ENCODE measurements at places on chromosomes 5 and 9. TPM values are rescaled to one million over a fixed set of nuclear protein-coding genes. Genes with fewer than 3 reads are reported as not detected.

Gene DMRT3
- not detected for total RNA-seq

DNA sequence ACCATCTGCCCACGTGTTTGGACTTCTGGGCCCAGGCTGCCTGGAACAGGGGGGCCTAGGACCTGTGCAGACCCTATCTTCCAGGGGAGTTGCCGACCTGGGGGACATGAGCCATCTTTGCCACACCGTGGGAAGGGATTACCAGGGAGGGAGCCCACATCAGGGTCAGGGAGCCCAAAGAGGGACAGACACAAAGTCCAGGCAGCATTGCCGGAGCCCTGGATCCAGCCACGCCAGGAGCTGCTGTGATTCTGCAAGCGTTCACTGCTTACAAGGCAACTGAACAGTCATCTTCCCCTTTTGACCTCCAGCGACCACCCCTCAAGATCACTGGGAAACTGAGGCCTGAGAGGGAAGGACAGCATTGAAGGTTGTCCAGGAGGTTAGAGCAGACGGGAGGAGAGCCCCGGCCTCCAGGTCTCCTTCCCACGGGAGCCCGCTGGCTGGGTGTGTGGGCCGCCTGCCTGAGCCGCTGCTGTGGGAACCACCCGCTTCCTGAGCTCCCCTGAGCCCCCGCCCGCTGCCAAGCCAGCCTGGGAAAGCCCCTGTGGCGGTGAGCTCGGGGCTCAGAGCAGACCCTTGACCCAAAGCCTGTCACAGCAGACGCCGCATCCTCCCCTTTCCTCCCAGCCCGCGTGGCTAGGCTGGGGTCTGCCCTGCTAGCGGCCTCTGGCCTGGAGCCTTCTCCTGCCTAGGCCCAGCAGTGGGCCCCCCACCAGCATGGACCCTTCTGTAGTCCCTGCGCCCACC lies 17.1 kb upstream of the NOTCH1 start:
- peaks cover 61% of the 10 kb centered on the region for H3K4me1 ChIP-seq
- H3K27me3 ChIP-seq, result no peaks in the 10 kb centered on the region
- H3K4me3 ChIP-seq, result no peak overlapping the region
- no peak overlapping the region for H3K27ac ChIP-seq
- DNase-seq, result no peak
- no peaks in the 10 kb centered on the region for H3K36me3 ChIP-seq

Gene DYNC2I2
- 46.9 TPM for total RNA-seq

Gene TAS2R1
- not detected for total RNA-seq

- H3K4me3 ChIP-seq, result no peak overlapping the region
- peaks cover 15% of the 10 kb centered on the region for H3K4me1 ChIP-seq
- DNase-seq, result no peak
- H3K36me3 ChIP-seq, result no peaks in the 10 kb centered on the region
These were observed 4.6 kb downstream of the ZNF367 start for GRCh38 chr9:96413302-96414221.

Gene ACTBL2
- total RNA-seq, result not detected

Gene PCDHA12
- total RNA-seq, result 0.25 TPM

Gene SOX30
- not detected for total RNA-seq

DNA sequence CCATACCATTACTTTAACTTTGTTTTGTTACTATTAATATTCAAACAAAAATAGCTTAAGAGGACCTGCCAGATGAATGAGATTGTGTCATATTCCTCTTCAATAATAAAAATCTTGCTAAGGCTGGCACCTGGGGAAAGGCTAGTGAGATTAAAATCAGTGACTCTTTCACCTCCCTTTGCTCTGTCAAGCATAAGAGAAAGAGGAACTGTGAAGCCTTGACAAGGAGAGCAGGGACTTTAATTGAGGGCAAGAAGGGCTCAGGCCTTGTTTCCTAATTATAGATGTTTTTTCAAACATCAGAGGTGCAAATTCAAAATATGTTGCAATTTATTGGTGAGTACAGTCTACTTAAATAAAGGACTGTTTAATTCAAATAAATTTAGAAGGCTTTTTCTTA lies 91.7 kb downstream of the SPATA31D1 start:
- no peak overlapping the region for H3K27ac ChIP-seq
- no peak overlapping the region for H3K4me3 ChIP-seq
- DNase-seq, result no peak
- H3K36me3 ChIP-seq, result no peaks in the 10 kb centered on the region
- H3K4me1 ChIP-seq, result no peaks in the 10 kb centered on the region

- DNase-seq, result no peak
- no peak overlapping the region for H3K27ac ChIP-seq
- no peak overlapping the region for H3K4me3 ChIP-seq
- H3K4me1 ChIP-seq, result peaks cover 84% of the 10 kb centered on the region
- no peaks in the 10 kb centered on the region for H3K27me3 ChIP-seq
These were observed 47.1 kb downstream of the CAST start for GRCh38 chr5:96709152-96709821.

Gene NR6A1
- 1.2 TPM for total RNA-seq

- H3K4me1 ChIP-seq, result no peaks in the 10 kb centered on the region
- no peaks in the 10 kb centered on the region for H3K27me3 ChIP-seq
- H3K27ac ChIP-seq, result no peak overlapping the region
- no peaks in the 10 kb centered on the region for H3K36me3 ChIP-seq
These were observed 277.7 kb upstream of the DAP start for GRCh38 chr5:11038772-11039171.

GRCh38 chr9:18746631-18747030 lies 272.7 kb downstream of the ADAMTSL1 start:
- no peak for DNase-seq
- H3K27me3 ChIP-seq, result no peaks in the 10 kb centered on the region
- no peak overlapping the region for H3K4me3 ChIP-seq
- H3K27ac ChIP-seq, result no peak overlapping the region
- H3K4me1 ChIP-seq, result no peaks in the 10 kb centered on the region

Gene LIX1
- total RNA-seq, result not detected

GRCh38 chr5:71934322-71934721 lies 173.0 kb upstream of the MAP1B start:
- peaks cover 14% of the 10 kb centered on the region for H3K4me1 ChIP-seq
- no peaks in the 10 kb centered on the region for H3K27me3 ChIP-seq
- DNase-seq, result no peak

Gene CATSPER3
- not detected for total RNA-seq

- H3K27me3 ChIP-seq, result no peaks in the 10 kb centered on the region
- H3K27ac ChIP-seq, result no peak overlapping the region
- no peaks in the 10 kb centered on the region for H3K4me1 ChIP-seq
These were observed 502.0 kb downstream of the CDH12 start for GRCh38 chr5:22351178-22351577.

DNA sequence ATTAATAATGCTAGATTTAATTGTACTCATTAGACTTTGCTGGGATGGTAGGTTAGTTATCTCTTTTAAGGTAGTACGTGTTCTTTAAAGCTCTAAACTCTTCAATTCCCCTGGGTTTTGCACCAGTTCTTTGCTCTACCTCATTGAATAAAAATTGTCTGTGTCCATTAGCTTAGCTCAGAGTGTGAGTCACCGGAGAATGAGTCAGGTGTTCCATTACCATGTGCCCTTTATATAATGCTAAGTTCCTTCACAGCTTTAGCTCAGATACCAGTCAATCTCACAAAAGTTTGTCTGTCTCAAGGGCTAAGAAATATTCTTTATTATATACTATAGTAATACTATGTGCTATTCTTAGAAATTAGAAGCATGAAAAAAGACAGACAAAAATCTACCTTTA lies 339.4 kb downstream of the PRELID2 start:
- H3K27ac ChIP-seq, result no peak overlapping the region
- H3K4me1 ChIP-seq, result no peaks in the 10 kb centered on the region
- DNase-seq, result no peak
- no peak overlapping the region for H3K4me3 ChIP-seq

Gene ARHGEF37
- total RNA-seq, result 17.7 TPM

GRCh38 chr9:88993327-88993726 lies 2.1 kb downstream of the S1PR3 start:
- H3K27me3 ChIP-seq, result no peaks in the 10 kb centered on the region
- peak overlapping the region; percentile 71 for H3K4me3 ChIP-seq
- no peak for DNase-seq
- H3K36me3 ChIP-seq, result no peaks in the 10 kb centered on the region
- peaks cover 86% of the 10 kb centered on the region for H3K4me1 ChIP-seq

Gene DENND4C
- total RNA-seq, result 92.3 TPM

- H3K4me1 ChIP-seq, result peaks cover 9% of the 10 kb centered on the region
- no peak for DNase-seq
- H3K4me3 ChIP-seq, result no peak overlapping the region
- H3K27me3 ChIP-seq, result no peaks in the 10 kb centered on the region
- no peak overlapping the region for H3K27ac ChIP-seq
These were observed 42.2 kb downstream of the SECISBP2 start for GRCh38 chr9:89360465-89360864.

- H3K4me3 ChIP-seq, result no peak overlapping the region
- no peak for DNase-seq
- no peak overlapping the region for H3K27ac ChIP-seq
- H3K36me3 ChIP-seq, result no peaks in the 10 kb centered on the region
- H3K27me3 ChIP-seq, result no peaks in the 10 kb centered on the region
These were observed 61.0 kb downstream of the SPEF2 start for GRCh38 chr5:35678661-35679060.

Gene RMRP
- total RNA-seq, result 8,462 TPM

DNA sequence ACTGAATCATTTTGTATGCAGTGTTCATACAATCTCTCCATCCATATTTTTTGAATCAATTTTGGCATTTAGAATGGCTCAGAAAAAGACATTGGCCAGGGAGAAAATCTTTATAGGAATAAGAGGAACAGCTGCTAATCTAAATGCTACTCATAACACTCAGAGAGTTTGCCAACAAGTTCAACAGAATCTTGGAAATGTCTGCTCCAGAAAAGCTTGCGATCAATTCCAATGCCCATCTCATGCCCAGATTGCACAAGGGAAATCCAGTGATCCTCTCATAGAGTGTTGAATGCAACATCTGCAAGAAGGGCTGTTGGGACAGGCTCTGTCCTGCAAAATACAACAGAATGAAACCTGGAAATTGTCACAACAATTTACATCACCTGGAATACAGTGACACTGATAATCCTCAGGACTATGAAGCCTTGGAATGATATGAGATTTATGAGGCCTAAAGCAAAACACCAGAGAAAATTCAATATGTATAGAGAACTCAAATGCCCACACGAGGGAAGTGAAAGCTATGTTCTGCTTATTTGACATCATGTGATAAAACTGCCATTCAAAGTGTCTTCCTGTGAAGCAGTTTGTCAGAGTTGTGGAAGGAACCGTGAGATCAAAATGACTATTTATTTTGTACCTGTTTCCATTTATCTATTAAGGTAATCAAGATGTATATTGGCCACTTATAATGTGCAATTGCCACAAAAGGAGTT lies 190.1 kb downstream of the PARP8 start:
- no peaks in the 10 kb centered on the region for H3K4me1 ChIP-seq
- H3K36me3 ChIP-seq, result no peaks in the 10 kb centered on the region
- no peaks in the 10 kb centered on the region for H3K27me3 ChIP-seq
- no peak overlapping the region for H3K27ac ChIP-seq

- no peak overlapping the region for H3K27ac ChIP-seq
- no peak for DNase-seq
- no peaks in the 10 kb centered on the region for H3K4me1 ChIP-seq
These were observed 326.0 kb upstream of the FTMT start for GRCh38 chr5:121525706-121526105.

Data from vagina (tissue), 2 donors.